GM20000 (cell line): ENCODE measurements at places on chromosomes 2 and 18.

- peak; percentile 28 for DNase-seq
Measured at GRCh38 chr2:150133623-150134022, 353.8 kb downstream of the RND3 start.

- no peak for DNase-seq
Measured at GRCh38 chr18:1050012-1050657, 145.5 kb downstream of the ADCYAP1 start.

DNA sequence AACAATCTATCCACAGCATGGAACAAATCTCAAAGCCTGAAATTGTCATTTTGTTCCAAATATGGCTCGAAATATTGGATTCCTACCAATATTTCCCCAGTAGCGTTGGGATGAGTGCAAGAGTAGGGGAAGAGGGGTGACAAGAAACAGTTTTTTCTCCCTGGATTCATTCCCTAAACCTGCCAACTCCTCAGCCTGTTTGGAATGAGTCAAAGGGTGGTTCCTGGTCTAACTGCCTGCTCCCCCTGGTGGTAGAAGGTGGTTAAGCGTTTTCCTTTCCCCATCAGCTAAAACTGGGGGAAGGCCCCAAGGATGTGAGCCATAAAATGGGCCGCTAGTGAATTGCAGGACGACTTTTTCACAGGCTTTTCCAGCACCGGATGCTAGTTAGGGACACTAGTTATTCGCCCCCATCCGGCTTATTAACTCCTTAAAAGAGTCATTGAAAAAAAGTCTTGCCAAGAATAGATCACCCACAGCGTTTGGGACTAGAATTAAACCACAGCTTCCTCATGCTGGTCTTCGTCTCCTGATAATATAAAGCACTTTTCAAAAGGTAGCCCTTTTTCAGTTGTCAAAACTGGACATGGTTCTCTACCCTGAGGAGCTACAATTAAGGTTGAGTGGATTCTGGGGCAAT, 72.5 kb downstream of the DHRS9 start:
- DNase-seq, result peak; percentile 47

GRCh38 chr2:144376460-144376859, 143.5 kb downstream of the ZEB2 start:
- DNase-seq, result no peak

GRCh38 chr2:119657466-119658145, 21.4 kb upstream of the TMEM177 start:
- no peak for DNase-seq

DNA sequence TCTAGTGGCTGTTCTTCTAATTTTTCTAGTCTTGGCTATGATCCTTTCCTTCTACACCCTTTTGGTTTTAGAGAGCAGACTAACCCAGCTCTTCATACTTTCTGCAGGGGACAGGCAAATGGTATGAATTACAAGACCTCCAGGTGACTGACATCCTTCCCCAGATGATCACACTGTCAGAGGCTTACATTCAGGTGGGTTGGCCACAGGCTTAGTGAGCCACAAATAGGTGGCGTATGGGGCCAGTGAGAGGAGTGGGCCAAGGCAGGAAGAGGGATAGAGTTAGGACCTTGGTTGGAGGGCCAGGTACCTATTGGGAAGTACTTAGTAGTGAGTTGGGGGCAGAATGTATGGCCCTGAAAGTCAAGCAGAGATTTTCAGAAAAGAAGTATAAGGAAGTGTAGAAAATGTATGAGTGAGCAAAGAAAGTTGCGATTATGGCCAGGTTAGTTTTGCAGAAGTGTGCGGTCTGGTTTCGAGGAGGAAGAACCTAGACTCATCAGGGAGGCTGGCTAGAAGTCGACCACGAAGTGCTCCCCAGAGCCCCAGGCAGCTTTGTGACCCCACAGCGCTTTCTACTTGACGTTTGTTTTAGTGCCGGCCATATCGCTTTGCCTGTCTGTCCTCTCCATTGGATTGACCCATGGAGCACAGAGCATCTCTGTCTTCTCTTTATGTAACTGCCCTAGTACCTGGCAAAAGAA, 20.0 kb downstream of the SFTPB start:
- DNase-seq, result peak; percentile 54

DNA sequence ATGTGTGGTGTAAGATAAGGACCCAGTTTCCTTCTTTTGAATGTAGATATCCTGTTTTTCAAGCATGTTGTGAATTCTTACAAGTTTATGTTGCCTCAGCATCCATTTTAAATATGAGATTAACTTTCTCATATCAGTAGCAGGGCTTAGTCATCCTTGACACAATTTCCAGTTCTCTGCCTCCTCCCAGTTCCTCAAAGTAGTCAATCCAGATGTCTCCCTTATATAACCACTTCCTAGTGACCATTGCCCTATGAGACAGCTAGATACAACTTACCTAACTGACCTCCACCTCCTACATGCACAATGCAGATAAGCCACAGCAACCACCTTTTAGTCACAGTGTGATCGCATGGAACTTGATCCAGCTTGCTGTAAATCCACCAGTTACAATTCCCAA, 269.2 kb upstream of the ZNF521 start:
- no peak for DNase-seq

GRCh38 chr2:72000110-72000509, 147.6 kb downstream of the CYP26B1 start:
- DNase-seq, result no peak

DNA sequence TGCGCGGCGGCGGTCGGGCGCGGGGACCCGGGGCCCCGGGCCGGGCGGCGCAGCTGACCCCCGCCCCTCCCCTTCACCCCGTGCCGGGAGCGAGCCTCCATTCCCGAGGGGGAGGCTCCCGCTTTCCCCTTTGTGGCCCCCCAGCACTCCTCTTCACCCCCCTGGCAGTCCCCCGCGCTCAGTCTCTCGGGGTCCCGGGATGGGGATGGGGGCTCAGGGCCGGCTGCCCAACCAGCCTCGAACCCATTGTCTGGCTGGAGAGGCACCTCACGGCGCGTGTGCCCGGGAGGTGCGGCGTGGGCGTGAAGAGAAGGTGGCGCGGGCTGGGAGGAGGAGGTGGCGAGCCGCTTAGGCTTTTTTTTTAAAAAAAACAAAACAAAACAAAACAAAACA, 748 bp downstream of the FMNL2 start:
- peak; percentile 59 for DNase-seq

DNA sequence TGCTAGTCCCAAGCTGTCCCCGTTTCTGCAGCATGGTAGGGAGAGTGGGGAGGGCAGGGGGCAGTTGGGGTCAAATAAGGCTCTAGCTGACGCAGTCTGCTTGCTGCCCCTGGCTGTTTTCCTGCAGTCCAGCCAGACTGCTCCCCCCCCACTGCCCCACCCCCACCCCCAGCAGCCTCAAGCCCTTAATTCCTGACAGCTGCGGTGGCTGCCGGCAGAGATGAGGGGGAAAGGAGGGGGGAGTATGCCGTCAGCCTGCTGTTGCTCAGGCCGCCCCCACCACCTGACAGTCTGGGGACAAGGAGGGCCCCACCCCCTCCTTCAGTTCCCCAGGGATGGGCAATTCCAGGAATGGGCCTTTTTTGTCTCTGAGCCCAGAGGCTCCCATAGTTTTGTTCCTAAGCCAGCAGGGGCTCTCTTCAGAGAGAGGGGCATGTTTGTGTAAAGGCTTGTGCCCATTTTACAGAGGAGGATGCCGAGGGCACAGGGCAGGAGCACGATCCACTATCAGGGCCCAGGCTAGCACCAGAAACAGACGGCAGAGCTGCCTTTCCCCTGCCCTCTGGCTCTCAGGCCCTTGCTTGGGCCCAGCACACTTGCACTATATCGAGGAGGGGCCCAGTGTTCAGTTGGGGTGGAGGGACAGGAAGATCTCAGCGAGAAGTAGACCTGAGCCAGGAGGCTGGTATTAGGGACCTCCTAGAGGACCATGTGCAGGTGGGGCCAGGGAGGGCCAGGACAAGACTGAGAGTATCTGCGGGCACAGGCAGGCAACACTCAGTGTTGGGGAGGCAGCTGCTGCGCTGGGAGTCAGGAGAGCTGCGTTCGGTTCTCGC, 1.5 kb upstream of the WNT10A start:
- DNase-seq, result no peak

DNA sequence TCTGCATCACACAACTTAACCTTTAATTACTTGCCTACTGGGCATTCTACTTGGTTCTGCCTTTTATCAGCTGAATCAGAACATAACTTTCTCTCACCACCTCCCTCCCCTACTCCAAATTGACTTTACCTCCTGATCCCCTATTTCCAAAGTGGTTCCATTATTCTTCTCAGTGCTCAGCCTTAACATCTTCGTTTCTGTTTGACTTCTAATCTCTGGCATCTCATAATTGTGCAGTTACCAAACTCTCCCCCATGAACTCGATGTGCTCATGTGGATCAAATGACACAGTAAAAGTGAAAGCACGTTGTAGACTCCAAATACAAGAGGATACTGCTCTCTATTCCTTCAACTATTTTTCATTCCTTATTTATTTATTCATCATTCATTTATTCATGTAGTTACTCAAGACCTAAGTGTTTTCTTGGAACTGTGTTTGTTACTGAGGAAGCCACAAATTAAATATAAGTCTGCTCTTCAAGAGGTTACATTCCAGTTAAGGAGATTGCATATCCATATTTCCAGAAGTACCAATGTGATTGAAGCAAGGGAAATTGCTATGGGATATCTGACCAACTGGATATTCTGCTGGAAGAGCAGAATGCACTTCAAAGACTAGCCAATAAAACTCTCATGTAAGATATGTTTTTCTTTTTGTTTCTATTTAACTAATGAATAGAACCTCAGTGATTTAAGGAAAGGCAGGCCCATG, 158.8 kb downstream of the TMEFF2 start:
- DNase-seq, result no peak

DNA sequence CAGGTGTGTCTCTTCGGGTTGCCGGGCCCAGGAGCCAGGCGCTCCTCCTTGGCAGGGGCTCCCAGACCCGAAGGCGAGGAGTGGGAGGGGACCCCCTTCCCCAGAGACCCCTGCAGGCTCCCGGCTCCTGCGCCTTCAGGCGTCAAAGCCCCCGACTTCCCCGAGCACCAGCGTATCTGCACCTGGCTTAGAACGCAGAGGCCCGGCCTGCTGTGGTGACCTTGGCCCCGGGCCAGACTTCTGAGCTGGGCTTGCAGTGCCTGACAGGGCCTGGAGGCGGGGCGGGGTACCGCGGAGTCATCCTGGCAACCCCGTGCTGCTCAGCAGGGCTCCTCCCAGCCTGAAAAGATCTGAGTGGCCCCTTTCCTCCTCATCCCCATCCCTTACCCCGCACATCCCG, 27.0 kb downstream of the SKA1 start:
- no peak for DNase-seq

- no peak for DNase-seq
Measured at GRCh38 chr2:14930441-14930840, 297.9 kb downstream of the LRATD1 start.

- no peak for DNase-seq
Measured at GRCh38 chr2:145380436-145381017, 860.6 kb upstream of the ZEB2 start.

GRCh38 chr2:241867776-241868420, 1.6 kb upstream of the RTP5 start:
- DNase-seq, result no peak

GRCh38 chr2:31011587-31011986, 126.7 kb downstream of the GALNT14 start:
- no peak for DNase-seq

DNA sequence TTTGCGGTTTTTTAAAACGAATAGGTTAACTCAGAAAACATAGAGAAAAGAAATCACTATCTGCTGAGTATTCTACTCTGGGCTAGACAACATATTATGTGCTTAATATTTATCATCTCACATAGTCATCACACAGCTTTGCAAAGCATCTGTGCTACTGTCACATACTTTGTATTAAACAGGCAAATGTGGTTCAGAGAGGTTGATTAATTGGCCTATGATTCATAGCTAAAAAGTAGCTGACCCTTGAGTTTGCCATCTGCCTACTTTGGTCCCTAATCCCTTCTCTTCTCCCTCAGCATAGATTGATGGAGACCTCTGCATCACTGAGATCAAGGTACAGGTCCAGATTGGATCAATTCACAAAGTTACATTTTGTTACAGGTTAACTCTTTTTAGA, 21.4 kb downstream of the ANKRD30B start:
- no peak for DNase-seq

- no peak for DNase-seq
Measured at GRCh38 chr2:43097644-43098408, 128.6 kb downstream of the ZFP36L2 start.

DNA sequence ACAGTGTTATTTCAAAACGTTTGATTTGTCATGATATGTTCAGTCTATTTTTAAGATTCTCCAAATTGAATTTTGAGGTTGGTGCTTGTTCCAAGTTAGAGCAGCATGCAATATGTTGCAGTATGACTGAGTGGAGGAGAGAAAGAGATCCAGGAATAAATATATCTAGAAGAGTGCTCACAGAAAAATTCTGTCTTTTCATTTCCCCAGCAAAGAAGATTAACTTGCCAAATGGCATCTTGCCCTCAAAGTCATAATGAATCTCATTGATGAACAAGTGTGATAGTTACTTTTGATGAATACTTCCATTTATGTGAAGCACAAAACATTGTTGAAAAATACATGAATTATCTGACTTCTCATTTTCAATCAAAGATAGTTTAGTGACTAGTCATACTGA, 95.9 kb downstream of the KCNJ3 start:
- no peak for DNase-seq

- no peak for DNase-seq
Measured at GRCh38 chr2:62112179-62112578, 83.7 kb upstream of the B3GNT2 start.

GRCh38 chr2:43778233-43778632, 4.4 kb downstream of the DYNC2LI1 start:
- no peak for DNase-seq

GRCh38 chr2:69375494-69376353, 11.3 kb downstream of the GFPT1 start:
- DNase-seq, result no peak

DNA sequence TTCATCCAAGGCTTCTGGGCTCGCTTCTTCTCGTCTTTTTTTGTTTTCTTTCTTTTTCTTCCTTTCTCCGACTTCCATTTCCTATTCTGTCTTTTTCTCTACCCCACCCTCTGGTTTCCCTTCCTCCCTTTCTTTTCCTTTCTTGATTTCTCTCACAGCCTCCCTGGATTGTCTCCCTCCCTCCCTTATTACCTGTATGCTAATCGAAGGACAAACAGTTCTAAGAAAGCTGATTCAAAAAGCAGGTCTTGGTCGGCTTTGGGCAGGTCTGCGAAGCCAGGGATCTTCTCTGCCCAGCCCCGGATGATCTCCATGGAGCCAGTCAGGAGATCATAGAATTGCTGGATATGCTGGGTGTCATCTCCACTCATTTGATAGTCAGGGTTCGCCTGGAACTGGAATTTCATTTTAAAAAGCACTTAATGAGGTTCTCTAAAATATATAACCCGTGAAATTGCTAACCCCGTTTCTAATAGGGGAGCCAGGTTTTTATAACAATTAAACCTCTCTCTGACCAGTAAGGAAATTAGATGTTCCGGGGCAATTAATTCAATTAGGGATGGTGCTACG, 5.9 kb downstream of the NR4A2 start:
- no peak for DNase-seq

DNA sequence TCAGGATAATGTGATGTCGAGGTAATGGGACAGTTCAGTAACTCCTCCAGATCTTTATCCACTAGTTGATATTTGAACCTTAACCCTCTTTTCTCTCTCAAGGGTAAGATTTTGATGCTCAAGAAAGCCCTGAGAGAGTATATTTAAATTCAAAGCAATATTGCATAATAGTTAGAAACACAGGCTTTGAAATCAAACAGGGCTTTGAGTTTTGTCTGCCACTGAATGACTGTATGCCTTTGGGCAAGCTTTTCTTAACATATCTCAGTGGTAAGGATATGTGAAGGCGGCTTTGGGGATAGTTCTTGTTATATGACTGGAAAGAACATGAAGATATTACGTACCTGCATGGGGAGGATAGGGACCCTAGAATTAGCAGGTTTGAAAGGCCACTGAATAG, 11.1 kb downstream of the ITPRID2 start:
- no peak for DNase-seq

- no peak for DNase-seq
Measured at GRCh38 chr2:98484652-98485452, 40.2 kb downstream of the INPP4A start.
